ENCODE measurements at places on chromosomes 2 and 18. TPM values are rescaled to one million over a fixed set of nuclear protein-coding genes. Genes with fewer than 3 reads are reported as not detected.

- DNase-seq = no peak
These were observed 81.5 kb upstream of the MAP3K20 start for GRCh38 chr2:172993931-172994717.

The LCT gene
- total RNA-seq = not detected

GRCh38 chr2:218882461-218882816, 1.8 kb downstream of the WNT10A start:
- DNase-seq = no peak

The C2orf80 gene
- not detected for total RNA-seq

The FIGN gene
- total RNA-seq = 6.5 TPM

DNA sequence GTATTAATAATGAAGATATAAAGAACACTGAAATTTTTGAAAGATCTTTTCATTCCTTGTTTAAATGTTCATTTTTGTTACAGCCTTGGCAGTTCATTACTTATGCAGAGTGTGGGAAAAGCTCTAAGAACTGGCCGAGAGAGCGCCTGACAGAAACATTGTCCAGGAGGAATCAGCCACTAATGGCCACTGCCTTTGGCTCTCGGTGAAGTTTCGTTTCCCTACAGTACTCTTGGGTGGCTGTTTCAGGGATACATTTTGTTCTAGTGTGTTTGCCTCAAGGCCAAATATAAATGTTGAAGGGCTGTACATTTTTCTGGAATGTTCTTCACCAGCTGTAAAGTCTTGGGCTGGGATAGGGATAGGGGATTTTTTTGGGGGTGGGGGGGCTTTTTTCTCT, 10.7 kb downstream of the SPTBN1 start:
- DNase-seq = no peak

The IKZF2 gene
- total RNA-seq = 16.4 TPM

DNA sequence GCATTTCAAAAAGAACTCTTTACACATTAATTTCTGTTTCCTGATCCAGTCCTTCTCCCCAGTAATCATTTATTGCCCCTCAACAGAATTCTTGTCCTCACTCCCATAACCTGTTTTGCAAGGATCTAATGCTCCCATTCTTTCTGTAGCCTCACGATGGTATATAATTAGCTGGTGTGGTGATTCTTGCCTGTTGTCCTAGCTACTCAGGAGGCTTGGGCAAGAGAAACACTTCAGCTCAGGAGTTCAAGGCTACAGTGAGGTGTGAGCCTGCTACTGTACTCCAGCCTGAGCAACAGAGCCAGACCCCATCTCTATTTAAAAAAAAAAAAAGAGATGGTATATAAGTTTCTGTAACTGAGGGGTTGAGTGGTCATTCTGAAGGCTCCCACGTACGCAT, 7.7 kb upstream of the TRAPPC8 start:
- no peak for DNase-seq

DNA sequence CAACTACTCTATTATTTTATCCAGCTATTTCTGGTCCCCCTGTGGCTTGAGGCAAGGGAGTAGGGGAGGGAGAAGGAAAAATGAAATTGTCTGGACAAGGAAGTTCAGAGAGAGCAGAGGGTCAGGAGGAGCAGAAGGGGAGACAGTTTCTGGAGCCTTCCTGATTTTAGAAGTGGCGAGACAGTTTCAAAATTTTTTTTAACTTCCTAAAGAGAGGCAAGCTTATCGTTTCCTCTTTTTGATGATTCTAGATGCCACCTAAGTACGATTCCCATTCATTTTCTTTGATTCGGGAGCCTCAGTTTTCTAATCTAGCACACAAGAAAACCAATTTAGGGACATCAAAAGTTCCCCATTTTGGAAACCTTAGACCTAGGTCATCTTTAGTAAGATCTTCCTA, 96.9 kb upstream of the B3GNT2 start:
- no peak for DNase-seq

DNA sequence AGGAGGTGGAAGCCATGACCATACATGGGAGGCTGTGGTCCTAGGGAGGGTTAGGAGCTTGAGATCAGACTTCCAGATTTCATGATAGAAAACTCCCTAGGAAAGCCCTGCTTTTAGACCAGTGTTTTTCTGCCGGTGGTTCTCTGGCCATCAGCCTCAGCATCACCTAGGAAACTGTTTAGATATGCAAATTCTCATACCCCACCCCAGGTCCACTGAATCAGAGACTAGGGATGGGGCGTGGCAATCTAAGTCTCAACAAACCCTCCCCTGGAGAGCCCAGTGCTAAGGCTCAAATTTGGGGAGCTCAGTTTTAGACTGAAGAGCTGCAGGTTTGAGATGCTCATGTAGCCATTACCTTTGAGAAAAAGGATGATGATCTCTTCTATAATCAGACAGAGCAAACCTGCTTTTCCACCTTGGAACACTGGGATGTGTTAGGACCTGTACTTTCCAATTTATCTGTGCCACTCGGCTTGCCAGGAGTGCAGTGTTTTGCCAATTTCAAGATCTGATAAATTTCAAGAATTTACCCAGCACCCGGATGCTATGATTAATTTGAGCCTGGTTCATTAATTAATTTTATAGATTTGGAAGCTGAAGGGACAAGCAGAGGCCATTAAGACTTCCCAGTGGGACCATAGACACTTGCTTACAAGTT, 31.5 kb upstream of the LYPD6B start:
- DNase-seq = no peak

The CRYGD gene
- not detected for total RNA-seq

All from upper lobe of right lung (tissue), 1 donor.